ENCODE measurements at places on chromosomes 5 and 9. TPM values are rescaled to one million over a fixed set of nuclear protein-coding genes. Genes with fewer than 3 reads are reported as not detected.

GRCh38 chr9:112783551-112783954, 33.0 kb downstream of the SNX30 start:
- DNase-seq: no peak

- DNase-seq: peak; percentile 61
Measured at GRCh38 chr5:175059687-175060211, 335.4 kb downstream of the MSX2 start.

DNA sequence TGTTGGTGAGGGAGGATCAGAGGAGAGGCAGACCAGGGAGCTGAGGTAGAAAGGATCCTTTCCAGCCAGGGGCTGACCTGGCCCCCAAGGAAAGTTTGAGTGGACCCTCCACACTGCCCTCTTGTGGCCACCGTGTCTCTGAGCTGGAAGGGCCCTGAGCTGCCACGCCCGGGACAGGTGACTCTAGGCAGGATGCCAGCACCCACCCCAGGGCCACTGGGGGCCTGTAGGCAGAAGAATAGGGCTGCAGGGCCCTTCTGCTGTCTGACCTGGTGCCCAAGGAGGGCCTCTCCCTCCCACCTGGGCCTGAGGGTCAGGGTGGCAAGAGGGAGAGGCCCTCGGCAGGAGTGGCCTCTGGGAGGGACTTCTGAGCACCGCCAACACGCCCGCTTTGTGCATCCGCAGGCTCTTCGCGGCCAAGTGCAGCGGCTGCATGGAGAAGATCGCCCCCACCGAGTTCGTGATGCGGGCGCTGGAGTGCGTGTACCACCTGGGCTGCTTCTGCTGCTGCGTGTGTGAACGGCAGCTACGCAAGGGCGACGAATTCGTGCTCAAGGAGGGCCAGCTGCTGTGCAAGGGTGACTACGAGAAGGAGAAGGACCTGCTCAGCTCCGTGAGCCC, 76.8 kb downstream of the LMX1B start:
- DNase-seq: no peak

PCDHB9 gene
- total RNA-seq: 3.8 TPM

PCDHGA9 gene
- total RNA-seq: 0.55 TPM
